NCI-H1092 treated with DMSO at 0.1 percent for 48 hours (cell line): ENCODE measurements at places on chromosomes 1 and 21.

DNA sequence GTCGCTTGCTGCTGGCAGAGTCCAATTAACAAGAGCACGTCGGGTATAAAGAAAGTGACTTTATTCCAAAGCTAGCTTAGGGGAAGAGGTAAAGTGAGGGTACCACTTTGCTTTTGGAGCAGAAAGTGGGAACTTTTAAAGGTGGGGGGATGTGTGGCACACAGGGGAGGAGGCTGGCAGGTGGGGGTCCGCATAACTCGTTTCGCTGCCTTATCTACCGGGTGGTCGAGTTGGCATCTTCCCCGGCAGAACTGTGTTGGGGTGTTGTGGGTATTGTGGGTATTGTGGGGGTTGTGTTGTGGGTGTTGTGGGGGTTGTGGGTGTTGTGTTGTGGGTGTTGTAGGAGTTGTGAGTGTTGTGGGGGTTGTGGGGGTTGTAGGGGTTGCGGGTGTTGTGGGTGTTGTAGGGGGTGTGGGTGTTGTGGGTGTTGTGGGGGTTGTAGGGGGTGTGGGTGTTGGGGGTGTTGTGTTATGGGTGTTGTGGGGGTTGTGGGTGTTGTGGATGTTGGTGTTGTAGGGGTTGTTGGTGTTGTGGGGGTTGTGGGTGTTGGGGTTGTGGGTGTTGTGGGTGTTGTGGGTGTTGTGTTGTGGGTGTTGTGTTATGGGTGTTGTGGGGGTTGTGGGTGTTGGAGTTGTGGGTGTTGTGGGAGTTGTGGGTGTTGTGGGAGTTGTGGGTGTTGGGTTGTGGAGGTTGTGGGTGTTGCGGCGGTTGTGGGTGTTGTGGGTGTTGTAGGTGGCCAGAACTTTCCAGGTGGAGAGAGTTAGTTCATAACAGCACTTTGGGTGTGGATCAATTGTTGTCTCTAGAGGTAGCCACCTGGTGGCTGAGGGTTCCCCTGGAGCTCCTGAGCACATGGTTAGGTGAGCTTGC, 52.7 kb downstream of the AGPAT3 start:
- no peak for DNase-seq

DNA sequence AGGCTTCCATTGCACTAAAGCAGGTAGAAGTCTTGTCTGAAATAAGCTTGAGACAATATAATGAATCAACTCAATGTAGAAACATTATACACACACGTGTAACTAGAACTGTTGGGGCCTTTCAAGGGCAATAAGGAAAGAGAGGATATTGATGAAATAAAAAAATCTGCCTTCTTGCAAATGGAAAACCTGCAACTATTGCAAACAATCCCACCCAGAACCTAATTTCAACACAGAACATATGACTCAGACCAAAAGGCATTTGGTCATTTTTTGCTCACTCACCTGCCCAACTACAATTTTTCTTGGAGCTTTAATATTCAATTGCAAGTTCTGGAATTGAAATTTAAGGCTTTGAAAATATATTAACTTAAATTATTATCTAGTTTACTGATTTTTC, 900.1 kb downstream of the TTLL7 start:
- DNase-seq: no peak

GRCh38 chr1:961132-961669, 817 bp downstream of the KLHL17 start:
- DNase-seq: no peak

DNA sequence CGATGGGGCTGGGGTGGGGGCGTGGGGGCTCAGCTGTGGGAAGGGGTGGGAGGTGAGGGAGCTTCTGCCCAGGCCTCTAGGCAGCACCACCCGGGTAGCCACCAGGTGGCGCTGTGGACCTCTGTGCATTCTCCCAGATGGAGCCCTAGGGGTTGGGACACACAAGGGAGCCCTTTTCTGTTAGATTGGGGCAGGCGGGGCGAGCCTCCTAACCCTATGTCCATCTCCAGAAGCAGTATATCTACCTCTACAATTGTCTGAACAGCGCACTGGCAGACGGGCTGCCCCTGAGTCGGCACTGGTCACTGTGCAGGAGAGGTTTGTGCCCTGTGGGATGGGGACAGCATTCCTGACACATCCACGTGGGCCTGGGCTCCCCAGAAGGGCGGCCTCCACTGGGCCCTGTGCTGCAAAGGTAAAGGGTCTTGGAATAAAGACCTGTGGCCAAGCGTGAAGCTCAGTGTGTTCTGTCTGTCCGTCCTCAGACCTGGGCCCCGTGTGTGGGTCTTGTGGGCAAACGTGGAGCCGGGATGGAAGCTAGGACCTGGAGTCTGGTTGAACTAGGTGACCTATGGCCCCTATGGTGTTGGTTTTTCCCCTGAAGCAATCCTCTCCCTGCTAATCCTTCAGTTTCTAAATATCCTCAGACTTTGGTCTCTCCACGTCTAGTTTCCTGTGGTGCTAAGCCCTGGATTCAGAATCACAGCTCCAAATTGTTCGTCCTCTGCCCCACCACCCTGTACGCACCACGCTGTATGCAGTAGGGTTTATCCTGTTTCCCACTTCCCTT, 4.4 kb upstream of the LGR6 start:
- DNase-seq: peak; percentile 26

DNA sequence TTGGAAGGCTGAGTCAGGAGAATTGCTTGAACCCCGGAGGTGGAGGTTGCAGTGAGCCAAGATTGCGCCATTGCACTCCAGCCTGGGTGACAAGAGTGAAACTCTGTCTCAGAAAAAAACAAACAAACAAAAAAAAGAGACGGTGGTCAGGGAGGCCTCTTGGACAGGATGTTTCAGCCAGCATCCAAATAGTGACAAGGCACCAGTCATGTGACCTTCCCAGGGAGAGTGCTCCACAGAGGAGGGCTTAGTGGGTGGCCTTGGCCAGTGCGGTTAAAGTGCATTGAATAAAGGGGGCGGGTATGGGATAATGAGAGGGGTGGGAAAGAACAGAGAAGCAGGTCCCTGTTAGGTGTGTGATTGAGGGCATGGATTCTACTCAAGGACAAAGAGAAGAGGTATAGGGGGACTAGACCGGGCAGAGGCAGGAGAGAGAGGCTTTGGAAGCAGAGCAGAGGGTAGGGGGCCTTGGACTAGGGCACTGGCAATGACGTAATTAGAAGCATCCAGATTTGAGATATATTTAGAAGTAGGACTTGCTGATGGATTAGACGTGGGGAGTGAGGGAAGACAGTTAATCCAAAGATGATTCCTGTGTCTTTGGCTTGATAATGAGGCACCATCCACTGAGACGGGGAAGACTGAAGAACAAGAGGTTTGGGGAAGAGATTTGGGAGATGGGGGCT, 12.0 kb upstream of the RYR2 start:
- DNase-seq: no peak

DNA sequence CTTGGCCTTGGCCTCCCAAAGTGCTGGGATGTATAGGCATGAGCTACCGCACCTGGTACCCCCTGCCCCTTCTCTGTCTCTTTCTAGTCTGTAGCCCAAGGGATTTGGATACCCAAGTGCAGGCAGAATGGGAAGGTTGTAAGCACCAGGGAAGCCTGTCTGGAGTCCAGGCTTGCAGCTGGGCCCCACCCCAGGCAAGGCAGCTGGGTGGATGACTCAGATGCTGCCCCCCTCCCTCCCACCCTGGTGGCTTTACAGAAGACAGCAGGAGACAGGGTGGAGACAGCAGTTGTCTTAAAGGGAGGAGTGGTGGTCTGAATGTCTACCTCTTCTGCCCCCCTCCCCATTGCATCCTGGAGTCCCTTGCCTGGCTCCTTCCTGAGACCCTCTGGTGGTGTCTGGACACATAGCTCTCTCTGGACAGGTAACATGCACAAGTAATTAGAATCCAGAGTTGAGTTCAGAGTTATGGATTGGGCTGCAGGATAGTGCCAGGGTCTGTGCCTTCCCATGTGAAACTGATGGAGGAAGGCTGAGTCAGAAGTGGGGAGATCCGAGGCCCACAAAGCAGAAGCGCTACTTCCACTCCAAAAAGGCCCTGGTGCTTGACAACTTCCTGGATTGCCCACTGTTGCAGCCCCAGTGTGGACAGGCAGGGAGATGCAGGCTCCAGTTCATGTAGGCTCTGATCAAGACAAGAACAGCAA, 5.1 kb downstream of the LMNA start:
- DNase-seq: no peak

DNA sequence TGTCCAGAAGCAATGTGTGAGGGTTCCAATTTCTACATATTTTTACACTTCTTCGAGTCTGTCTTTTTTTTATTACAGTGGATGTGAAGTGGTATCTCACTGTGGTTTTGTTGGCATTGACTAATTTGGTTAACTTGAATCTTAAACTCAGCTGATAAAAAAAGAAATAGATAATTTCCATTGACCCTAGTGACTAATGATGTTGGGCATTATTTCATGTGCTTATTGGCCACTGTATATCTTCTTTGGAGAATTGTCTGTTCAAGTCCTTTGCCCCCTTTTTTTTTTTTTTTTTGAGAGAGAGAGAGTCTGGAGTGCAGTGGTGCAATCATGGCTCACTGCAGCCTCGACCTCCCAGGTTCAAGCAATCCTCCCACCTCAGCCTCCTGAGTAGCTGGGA, 33.3 kb upstream of the NBPF3 start:
- no peak for DNase-seq

- DNase-seq: no peak
Observed at GRCh38 chr1:22376546-22376945, 75.1 kb upstream of the ZBTB40 start.

- no peak for DNase-seq
Observed at GRCh38 chr1:5725406-5725805, 266.8 kb downstream of the NPHP4 start.

GRCh38 chr1:25704267-25704691, 87.7 kb downstream of the MAN1C1 start:
- no peak for DNase-seq

DNA sequence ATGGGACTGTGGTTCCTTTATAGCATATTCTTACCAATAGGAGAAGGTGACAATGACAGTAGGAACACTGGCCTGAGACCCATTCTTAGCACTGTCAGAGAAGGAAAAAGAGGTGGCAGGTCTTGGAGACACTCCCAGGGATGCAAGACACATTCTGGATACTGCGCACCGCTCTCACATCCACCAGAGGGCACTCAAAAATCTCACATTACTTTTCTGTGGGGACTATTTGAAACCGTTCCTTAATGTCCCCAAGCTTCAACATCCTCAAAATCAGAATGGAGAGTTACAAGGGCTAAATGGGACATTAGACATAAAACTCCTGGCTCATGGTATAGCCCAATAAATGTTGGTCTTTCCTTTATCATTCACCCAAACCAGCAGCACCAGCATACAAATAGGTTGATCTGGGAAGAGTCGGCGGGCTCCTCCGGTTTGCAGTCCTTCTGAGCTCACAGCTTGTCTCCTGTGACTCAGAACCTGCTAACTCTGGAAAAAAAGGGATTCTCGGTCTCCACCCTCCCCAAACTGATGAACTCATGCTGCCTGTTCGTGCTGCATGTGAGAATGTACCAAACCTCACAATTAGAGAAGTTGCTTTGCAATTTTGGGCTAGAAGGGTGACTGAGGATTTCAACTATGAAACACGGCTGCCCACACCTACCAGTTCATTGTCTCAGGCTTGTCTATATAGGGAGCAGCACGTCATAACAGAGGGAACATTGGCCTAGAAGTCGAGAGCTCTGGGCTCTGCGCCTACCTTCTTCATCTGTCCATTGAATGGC, 40.2 kb downstream of the IL12RB2 start:
- DNase-seq: peak; percentile 28

- DNase-seq: no peak
Observed at GRCh38 chr1:154840269-154841176, 29.6 kb downstream of the KCNN3 start.

- DNase-seq: no peak
Observed at GRCh38 chr1:12527564-12527963, 90.4 kb downstream of the DHRS3 start.

DNA sequence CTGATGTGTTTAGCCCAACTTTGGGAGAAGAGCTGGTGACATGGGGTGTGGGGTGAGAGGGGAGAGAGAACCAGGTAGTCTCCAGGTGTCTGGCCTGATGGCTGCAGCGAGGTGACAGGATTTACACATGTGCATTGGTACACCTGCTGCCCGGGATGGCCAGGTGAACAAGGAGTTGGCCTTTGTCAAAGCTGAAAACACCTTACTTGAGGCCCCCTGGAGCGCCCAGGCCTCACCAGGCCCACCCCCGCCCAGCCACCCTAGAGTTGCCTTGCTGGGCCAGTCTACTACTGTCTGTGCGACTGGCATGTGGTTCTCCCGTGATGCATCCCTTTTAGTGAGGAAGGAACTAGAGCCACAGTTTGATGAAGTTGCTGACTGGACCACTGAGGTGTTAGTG, 90.5 kb downstream of the ADARB1 start:
- no peak for DNase-seq

GRCh38 chr21:26588446-26588845, 15.4 kb upstream of the CYYR1 start:
- no peak for DNase-seq

DNA sequence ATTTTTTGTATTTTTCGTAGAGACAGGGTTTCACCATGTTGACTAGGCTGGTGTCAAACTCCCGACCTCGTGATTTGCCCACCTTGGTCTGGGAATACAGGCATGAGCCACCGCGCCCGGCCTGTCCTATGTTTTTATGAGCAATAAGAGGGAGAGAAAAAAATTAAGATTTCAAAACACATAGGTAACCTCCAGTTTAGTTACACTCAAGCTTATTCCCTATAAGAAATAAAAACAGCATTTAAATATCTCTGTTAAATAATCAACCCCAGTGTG, 7.1 kb downstream of the RSBN1 start:
- no peak for DNase-seq

DNA sequence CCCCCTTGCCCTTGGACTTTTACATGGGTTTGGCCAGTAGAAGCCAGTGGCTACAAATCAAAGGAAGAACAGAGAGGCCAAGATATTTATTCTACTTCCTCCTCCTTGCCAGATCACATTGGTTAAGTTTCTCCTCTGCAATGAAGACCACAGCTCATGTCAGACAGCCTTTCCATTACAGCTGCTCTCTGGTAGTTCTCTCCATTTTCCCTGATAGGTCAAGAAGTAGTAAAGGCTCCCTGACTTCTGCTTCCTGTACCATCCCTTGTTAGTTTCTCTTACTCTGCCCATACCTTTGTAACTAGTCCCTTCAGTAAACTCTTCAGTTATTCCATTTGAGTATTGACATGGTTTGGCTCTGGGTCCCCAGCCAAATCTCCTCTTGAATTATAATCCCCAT, 27.8 kb downstream of the NME7 start:
- DNase-seq: no peak

DNA sequence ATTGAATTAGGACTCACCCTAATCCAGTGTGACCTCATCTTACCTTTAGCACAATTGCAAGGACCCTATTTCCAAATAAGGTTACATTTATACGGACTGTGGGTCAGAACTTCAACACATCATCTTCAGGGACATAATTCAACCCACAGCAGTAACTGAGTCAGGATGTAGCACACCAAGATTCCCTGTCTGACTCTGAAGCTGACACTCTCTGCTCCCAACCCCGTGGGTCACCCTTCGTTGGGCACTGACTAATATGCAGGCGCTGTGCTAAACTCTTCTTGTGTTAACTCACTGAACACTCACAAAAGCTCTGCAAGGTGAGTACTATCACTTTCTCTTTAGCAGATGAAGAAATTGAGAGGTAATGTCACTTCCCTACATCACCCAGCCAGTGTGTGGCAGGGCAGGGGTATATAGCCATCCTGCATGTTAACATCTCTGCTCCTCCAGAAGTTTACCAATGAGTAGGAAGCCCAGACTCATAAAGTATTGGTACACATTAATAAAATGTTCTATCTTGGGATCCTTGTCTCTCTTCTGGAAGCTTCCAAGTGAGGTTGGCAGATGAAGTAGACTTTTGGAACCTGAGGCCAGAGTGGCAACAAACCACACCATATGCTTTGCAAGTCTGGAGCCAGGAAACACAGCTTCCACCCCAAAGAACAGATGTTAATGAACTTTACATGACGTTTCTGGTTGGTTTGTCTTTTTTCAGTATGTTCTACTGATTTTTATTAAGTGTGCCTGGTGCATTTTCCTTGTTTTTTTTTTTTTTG, 139.2 kb upstream of the KLHDC7A start:
- no peak for DNase-seq
